ENCODE measurements at places on chromosomes 11 and 22. TPM values are rescaled to one million over a fixed set of nuclear protein-coding genes. Genes with fewer than 3 reads are reported as not detected.

The CSNK2A3 gene
- total RNA-seq: 4.1 TPM

The FOLH1 gene
- total RNA-seq: 0.34 TPM

The CNTF gene
- 1.4 TPM for total RNA-seq

The C22orf42 gene
- not detected for total RNA-seq

The PKNOX2 gene
- total RNA-seq: not detected

The TTLL1 gene
- total RNA-seq: 13.0 TPM
